Tibial artery (tissue), 4 donors: ENCODE measurements at places on chromosomes 2 and 18.

DNA sequence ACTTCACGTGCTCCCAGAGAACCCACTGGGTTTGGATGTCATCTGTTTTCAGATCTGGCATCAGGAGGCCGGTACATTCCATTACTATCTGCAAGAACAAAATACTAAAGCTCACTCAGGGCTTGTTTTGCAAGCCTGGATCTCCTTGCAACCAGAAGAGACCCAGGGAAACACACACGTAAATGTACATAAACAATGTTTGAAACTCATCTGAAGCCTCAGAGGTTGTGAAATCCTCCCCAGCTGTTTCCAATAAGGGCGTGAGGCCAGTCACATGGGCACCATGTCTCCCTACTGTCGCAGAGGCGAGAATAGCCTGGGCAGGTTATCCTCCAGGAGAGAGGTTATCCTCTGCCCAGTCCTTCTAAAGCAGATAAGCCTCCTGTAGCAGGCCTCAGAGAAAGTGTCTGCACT lies 186.9 kb downstream of the GFPT1 start:
- peak; percentile 81 for DNase-seq

- no peak for DNase-seq
Observed at GRCh38 chr2:105917688-105918087, 173.0 kb downstream of the NCK2 start.

GRCh38 chr2:27095745-27096651 lies 9.4 kb downstream of the KHK start:
- no peak for DNase-seq

DNA sequence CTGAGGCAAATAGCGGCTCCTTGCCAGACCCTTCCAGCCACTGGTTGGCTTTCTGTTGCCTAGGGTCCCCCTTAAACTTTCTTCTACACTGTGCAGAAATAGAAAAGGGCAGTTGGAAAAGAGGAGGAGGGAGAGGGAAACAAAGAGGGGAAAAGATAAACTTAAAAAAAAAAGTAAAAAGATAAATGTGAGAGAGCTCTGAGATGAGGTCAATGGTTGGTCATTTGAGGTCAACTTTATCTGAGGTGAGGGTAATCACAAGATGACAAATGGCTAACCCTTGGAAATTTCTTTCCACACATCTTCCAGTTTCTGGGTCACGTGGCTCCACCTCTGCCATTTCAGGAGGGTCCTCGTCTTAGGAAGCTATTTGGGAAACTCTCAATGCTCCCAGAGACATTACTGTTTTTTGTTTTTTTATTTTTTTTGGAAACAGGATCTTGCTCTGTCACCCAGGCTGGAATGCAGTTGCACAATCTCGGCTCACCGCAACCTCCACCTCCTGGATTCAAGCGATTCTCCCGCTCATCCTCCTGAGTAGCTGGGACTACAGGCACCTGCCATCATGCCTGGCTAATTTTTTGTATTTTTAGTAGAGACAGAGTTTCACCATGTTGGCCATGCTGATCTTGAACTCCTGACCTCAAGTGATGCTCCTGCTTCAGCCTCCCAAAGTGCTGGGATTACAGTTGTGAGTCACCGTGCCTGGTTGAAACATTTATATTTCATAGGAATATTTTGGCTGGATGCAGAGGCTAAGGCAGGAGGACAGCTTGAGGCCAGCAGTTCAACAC lies 199.9 kb downstream of the TGIF1 start:
- peak; percentile 50 for DNase-seq

DNA sequence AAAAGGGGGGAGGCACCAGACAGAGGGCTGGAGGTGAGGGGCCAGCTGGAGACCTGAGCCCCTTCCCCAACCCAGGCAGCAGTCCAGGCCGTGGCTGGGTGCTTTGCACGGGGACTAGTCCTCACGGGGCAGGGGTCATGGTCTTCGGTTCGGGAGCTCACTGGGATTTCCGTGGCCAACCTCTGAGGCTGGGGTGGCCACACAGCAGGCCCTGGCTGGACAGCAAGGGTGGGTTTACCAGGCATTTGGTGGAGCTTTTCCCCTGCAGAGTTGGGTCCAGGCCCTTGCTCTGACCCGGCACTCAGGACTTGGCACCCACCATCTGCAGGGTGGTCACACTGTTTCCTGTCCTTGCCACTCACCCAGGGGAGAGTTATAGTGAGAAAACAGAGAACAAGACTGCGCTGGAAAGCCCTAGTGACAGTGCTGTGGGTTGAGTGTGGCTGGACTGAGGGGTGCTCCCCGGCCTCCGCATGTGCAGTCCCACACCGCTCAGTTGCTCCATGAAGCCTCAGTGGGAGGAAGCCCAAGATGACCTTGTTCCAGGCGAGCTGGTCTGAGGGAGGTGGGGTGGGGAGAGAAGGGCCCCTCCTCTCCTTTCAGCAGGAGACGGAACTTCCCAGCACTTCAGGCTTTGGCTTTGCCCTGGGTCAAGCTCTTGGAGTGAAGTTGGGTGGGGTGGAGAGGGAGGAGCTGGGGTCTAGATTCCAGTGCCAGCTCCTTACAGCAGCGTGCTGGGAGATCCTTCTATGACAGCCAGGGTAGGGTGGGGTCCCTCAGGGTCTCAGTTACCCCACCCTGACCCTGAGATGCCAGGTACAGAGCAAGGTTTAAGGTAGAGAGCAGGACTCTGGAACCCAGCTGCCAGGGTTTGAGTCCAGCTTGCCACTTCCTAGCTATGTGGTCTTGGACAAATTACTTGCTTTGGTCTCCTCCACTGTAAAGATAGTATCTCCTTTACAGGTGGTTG lies 219.8 kb downstream of the DYSF start:
- DNase-seq = no peak

DNA sequence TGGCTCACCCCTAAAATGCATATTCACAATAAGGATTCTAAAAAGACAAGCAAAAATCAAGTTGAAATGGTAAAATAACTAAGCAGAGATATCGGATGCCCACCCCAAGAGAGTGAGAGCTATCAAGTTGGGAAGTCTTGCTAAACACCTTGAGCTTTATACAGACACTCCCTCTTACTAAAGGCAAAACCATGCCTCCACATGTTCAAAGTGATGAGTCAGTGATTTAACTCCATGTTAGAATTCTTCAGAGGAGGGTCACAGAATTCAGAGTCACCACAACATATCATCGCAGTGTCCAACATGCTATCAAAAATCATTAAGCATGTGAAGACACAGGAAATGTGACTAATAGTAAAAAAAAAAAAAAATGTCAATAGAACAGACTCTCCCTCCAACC lies 20.6 kb upstream of the ST8SIA3 start:
- DNase-seq = no peak
